Thymus (tissue), 14 donors: ENCODE measurements at places on chromosomes 1 and 21. TPM values are rescaled to one million over a fixed set of nuclear protein-coding genes. Genes with fewer than 3 reads are reported as not detected.

Gene OR2AJ1
- total RNA-seq = not detected

Gene ACOT11
- 1.3 TPM for total RNA-seq

Gene PDZK1IP1
- total RNA-seq = 1.1 TPM

Gene LRRC47
- 20.6 TPM for total RNA-seq

Gene HMGCS2
- 1.5 TPM for total RNA-seq

Gene CFHR3
- total RNA-seq = not detected

Gene MMEL1
- total RNA-seq = 0.33 TPM

Gene PPM1J
- total RNA-seq = 1.7 TPM

Gene HSD3B1
- total RNA-seq = 0.09 TPM

Gene PTPN22
- total RNA-seq = 51.1 TPM

Gene ANXA9
- 0.14 TPM for total RNA-seq
